ENCODE measurements at places on chromosomes 1 and 21. TPM values are rescaled to one million over a fixed set of nuclear protein-coding genes. Genes with fewer than 3 reads are reported as not detected.

The TRNP1 gene
- total RNA-seq = under 0.01 TPM

The OR10Z1 gene
- total RNA-seq = not detected

The FCGR2B gene
- 0.52 TPM for total RNA-seq

The TNNI3K gene
- total RNA-seq = 2.1 TPM

The RIMKLA gene
- total RNA-seq = 0.52 TPM
